Activated CD8-positive, alpha-beta memory T cell treated with anti-CD3 and anti-CD28 coated beads for 1 hour (primary cell): ENCODE measurements at places on chromosomes 6 and 20.

DNA sequence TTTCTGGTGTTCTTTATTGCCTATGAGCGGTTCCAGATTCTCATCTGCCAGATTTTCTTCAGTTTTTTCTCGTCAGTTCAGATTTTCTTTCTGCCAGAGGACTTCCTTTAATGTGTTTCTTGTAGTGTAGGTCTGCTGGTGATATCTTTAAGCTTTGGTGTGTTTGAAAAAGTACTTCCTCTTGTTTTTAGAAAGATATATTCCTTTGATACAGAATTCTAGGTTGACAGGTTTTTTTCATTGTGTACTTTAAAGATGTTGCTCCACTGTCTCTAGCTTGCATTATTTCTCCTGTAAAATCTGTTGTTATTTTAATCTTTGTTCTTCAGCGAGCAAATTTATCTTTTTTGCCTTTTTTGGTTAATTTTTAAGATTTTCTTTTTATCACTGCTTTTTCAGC lies 36.9 kb downstream of the ASXL1 start:
- no peak for DNase-seq

DNA sequence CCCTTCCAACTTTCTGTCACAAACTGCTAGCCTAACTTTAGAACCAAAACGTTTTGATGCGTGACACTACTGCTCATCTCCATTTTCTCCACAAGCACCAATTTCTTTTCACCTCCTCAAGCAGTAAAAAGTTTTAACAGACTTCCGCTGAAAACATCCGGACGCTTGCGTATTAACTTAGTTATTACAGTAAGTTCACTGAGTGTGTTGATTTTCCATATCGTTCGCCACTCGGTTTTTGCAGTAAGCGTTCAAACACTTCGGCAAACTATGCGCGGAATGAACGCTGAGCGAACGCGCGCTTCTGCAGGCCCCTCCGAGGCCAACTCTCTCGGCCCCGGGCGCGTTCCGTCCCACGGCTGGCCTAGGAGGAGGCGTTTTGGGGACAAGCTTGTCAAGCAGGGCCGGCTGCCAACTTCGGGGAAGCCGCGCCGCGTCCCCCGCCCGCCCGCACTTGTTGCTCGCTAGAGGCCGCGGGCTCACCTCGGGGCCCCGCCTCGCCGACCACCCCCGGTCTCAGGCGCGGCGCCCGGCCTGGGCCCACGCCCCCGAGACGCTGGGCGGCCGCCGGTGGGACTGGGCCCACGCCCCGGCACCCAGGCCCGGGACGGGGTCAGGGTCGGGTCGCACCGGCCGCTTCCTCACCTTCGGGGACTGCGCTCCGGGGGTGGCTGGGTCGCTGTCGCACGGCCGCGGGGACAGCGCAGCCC lies 945 bp downstream of the PHF10 start:
- peak; percentile 54 for DNase-seq

- no peak for DNase-seq
Observed at GRCh38 chr20:43900496-43900895, 14.2 kb upstream of the TOX2 start.

GRCh38 chr6:36783603-36784375 lies 55.5 kb downstream of the CPNE5 start:
- no peak for DNase-seq

- no peak for DNase-seq
Observed at GRCh38 chr6:25147223-25147622, 132.0 kb upstream of the CARMIL1 start.
